ENCODE measurements at places on chromosomes 12 and 14.

GRCh38 chr12:124310178-124310577 is 15.3 kb downstream of the RFLNA start:
- DNase-seq: no peak

- no peak for DNase-seq
Observed at GRCh38 chr12:48336564-48336963, 14.2 kb downstream of the ZNF641 start.

DNA sequence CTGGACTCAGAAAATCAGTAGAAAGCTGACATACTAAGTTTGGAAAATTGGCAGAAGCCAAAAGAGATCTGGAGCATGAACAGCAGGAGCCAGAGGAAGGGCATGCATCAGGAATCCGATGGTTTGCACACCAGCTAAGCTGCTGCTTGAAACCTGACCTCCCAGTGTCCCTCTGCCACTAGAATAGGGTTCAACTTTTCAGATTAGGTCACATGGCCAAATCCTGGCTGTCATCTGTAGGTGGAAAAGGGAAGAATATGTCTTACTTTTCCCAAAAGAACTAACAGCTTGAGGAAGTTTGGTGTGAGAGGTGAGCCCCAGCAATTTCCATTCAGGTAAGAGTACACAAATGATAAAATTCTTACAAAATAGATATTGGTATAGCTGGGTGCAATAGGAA is 732.6 kb downstream of the RERGL start:
- no peak for DNase-seq

GRCh38 chr14:59090572-59090971 is 97.9 kb upstream of the DAAM1 start:
- DNase-seq: no peak

DNA sequence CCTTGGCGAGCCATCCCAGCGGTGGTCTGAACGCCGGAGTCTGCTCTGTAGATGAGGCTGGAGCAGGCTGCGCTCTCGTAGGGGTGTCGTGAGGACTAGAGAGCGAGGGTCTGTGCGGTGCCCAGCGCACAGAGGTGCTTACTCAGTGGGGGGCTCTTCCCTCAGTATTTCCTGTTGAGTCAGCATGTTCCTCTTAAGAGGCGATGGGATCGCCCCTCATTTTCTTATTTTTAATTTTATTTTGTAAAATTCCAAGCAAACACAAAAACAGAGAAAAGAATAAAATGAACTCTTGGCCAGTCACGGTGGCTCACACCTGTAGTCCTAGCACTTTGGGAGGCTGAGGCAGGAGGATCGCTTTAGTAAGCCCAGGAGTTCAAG is 40.8 kb upstream of the BCL7A start:
- DNase-seq: no peak

DNA sequence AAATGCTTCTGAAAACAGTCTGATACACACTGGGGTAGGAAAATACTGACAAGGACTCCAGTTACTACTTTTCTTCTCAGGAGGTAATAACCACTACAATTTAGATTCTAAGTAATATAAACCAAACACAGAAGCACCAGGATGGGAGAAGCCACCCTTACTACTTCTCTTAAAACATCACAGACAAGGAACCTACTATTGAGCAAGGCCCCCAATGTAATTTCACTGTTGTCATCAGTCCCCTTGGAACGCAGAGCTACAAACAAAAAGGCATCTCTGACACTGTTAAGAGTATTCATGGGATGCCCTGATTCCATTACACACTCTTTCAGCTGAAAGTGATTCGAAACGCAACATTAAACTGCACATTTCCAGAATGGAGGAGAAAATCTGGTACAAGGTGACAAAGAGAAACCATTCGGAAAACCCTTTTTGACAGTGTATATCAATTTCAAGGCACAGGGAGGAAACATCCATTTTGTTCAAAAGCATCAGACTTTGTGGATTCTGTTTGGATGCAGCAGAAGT is 185.9 kb downstream of the PPM1H start:
- no peak for DNase-seq

- DNase-seq: no peak
Observed at GRCh38 chr12:109729371-109729781, 15.8 kb downstream of the FAM222A start.

GRCh38 chr14:27315477-27315876 is 717.6 kb upstream of the NOVA1 start:
- DNase-seq: no peak

DNA sequence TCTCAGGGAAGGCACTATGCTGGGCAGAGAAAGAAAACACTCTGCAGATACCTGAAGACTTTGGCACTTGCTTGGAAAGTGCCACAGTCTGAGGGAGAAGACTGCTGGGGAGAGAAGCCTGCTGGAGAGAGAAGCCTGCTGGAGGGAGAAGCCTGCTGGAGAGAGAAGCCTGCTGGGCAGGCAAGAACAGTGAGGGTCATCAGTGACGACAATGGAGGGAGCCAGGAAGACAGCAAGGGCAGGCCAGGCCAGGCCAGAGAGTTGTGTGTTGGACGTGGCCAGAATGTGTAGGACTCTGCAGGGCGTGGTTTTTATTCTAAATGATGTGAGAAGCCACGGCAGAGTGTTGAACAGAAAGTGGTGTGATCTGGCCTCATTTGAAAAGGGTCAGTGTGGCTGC is 185.3 kb upstream of the ABCD2 start:
- no peak for DNase-seq

DNA sequence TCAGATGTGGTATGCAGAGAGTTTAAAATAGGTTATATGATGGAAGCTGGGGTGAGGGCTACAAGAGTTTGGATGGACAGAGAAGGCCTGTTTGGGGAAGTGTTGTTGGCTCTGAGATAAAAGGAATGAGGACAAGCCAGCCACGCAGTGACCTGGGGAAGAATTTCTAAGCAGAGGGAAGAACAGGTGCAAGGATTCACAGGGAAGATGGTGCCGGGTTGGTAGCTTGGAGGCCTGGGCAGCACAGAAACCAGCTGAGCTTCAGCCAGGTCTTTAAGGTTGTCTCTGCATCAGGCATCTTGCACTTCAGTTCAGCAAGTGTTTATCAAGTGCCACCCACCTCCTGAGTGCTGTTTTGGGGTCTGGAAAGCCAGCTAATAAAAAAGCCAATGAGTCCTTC is 1163.7 kb downstream of the AACS start:
- DNase-seq: no peak

DNA sequence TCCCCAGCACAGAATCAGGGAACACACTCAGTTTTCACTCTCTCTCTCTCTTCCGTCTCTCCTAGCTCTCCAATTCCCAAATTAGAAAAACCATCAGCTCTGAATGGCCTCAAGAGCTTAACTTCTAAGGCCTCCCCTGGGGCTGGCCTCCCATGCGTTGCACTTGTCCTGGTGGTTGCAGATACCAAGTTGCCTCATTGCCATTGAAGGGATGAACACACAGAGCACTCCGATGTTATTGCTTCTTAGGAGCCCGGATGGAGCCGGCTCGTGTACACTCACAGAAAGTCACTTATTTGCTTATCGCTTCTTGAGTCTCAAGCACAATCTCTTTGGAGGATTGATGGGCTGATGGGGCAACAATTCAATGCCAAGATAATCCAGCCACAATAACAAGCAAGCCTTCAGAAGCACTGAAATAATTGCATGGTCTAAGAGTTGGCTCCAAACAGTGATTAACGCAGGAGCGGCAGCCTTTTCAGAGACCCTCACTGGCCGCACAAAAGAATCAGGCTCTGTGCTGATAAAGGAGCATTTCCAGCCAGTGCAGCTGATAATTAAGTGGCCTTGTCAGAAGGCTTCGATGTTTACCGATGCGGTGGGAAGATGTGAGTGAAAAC is 175.8 kb upstream of the TMEM132C start:
- no peak for DNase-seq

- DNase-seq: no peak
Observed at GRCh38 chr12:65756267-65756666, 68.0 kb upstream of the HMGA2 start.

DNA sequence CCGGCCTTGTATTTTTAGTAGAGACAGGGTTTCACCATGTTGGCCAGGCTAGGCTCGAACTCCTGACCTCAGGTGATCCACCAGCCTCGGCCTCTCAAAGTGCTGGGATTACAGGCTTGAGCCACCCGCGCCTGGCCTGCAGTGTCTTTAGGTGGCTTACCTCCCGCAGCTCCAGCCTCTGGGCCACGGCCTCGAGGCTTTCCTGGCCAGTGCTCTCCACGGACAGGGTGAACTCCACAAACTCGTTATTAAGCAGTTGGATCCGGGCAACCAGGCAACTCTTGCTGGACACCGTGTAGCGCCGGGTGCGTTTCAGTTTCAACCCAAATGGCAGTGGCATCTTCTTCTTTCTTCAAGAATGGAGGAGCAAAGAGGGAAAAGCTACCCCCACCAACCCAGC is 4.7 kb downstream of the PTPN21 start:
- no peak for DNase-seq

DNA sequence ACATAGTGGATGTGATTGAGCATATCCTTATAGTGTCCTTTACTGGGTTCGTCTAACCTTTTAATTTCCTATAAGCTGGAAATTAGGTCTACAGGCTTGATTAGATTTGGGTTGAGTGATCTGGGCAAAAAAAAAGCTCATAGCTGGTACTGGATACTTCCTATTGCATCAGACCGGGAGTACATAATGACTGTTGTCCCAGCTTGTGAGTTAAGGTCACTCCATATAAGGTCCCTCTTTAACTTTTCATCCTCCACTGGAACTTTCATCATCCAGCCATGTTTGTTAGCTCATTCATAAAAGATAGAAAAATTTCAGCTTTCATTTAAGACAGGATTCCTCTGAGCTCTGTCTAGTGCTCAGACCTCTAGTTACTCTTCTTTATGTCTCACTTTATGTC is 80.8 kb downstream of the C14orf132 start:
- DNase-seq: no peak

- no peak for DNase-seq
Observed at GRCh38 chr12:65164774-65165173, 4.6 kb upstream of the LEMD3 start.

- no peak for DNase-seq
Observed at GRCh38 chr12:49277466-49277865, 12.6 kb downstream of the TUBA1C start.

- no peak for DNase-seq
Observed at GRCh38 chr12:121801595-121802484, 2.0 kb upstream of the SETD1B start.

GRCh38 chr12:52050116-52050757 is 1.0 kb upstream of the NR4A1 start:
- no peak for DNase-seq

- no peak for DNase-seq
Observed at GRCh38 chr12:65653946-65654629, 170.2 kb upstream of the HMGA2 start.

DNA sequence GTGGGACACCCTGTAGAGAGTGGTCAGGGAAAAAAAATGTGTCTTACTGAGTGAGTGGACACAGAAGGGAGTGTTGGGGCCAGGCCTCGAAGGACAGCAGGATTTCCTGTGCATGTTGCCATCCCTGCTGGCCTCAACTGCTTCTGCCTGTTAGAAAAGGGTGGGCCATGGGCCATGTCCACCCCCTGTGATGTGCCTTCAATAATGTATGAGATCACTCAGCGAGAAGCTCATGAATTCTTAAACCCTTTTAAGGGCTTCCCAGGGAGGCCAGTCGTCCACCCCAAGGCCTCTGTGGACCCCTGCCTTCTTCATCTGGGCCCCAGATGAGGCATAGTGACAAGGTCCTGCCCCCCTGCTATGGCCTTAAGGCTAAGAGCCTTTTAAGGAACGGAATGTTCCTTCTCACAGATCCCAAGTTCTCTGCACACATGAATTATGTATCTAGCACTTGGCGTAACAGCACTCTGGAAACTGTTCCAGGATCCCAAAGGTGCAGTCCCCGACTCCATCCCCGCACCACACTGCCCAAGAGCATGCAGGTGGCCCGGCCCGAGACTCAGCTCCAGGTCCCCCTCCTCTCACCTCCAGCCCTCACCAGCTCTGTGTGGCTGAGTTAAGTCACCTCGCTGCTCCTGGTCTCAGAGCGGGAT is 8.9 kb upstream of the C14orf132 start:
- DNase-seq: no peak

DNA sequence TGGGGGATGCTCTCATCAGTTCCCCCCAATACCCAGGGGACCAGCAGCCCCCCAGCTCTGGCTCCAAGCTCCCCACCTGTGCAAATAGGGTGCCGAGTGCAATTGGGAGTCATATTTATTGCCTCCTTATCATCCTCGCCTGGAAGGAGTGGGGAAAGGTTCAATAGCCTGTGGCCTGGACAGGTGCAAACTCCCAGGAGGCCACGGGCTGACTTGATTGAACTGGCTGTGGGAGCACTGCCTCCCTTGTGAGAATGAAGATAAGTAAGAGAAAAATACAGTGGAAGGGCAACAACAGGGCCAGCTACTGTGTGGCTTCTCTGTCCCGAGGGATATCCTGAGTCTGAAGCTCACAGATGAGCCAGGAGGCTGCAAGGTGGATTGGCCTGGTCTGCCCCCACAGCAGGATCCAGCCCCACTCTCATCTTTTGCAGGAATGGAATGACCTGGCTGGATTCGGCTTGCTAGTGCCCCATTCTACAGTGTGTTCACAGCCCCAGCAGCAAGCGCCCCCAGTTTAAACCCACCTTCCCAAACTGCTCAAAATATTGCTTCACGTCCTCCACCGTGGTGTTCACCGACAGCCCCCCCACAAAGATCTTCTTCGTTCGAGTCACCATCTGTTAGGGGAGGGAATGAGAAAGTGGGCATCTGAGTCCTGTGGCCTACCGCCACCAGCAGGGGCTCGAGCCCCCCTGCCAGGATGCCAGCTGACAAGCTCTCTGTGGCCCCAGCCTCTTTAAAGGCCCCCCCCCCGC is 6.3 kb downstream of the MSI1 start:
- no peak for DNase-seq

GRCh38 chr12:32466986-32467711 is 67.8 kb downstream of the FGD4 start:
- peak; percentile 6 for DNase-seq

DNA sequence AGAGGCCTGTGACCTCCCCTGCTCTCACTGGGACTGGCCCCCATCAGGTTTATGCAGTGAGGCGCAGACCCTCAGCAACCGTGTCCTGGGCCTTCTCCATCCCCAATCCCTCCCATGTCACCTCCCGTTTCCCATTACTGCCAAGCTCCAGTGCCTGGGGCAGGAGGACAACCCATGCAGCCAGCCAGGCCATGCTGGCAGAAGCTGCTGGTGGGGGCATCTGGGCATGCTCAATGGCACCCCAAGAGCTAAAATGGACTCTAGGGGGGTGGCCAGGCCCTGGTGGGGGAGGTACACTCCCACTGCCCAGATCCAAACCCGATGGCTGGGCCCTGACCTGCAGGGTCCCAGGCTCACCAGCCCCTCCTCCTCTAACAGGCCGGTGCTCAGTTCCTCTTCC is 20.5 kb upstream of the GPR132 start:
- no peak for DNase-seq

DNA sequence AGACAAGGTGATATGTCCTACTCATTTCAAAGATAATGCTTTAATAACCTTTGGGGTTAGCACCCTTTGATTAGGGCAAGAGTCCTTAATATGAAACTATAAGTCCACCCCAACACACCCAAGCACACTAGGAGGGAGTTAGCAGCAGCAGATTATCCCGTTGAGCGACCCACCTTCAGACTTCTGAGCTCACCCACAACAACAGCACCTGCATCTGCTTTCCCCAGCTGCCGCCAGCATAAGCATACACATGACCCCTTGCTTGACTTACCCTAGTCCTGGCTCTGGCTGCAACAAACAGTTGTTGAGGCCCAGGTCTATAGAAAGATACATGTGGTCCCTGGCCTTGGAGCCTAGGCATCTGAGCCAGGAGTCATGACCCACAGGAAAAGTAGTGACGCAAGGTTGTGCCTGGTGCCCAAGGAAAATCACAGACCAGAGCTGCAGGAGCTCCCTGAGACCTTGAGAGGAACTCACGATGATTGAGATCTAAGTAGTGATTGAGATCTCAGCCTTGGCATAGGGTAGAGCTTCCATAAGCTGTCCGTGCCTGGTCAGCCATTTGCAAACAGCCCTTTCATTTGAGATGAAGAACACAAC is 19.0 kb downstream of the ZDHHC22 start:
- no peak for DNase-seq

- DNase-seq: peak; percentile 3
Observed at GRCh38 chr12:86634456-86635410, 378.5 kb upstream of the MGAT4C start.

Measured in EL (cell line).